ENCODE measurements at places on chromosomes 11 and 22.

DNA sequence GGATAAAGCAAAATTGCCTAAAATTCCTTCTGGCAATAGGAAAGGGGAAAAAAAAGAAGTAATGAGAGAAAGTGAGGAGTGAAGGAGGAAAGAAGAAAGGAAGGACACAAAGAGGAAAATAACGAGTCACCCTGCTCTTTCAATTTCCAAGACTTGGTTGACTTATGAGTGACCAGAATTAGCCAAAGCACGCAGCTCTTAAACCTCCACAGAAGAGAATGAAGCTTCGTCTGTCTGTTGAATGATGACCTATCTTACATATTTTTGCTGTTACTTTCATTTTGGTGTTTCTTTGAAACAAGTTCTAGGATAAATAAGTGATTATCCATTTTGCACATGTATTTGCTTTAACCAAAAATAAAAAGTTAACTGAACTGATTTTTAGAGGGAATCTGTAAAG is 728 bp downstream of the MMP27 start:
- no peak for DNase-seq

DNA sequence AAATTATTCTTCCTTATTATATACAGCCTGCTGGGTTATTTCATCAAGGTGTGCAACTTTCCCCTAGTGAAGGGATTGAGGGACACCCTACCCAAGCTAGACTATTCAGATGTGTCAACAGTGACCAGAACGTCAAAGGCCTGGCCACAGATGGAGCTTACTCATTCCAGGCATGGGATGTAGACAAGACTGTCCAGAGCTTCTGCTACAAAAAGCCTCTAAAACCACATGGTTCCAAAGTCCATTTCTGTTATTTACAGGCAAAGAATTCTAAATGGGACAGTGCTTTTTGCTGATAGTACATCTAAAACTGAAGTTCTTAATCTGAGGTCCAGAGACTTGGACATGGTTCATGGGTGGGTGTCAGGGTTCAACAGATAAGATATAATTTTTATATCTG is 9.7 kb upstream of the SMCO4 start:
- DNase-seq, result no peak

GRCh38 chr11:78787696-78788095 is 213.0 kb upstream of the NARS2 start:
- DNase-seq, result no peak

DNA sequence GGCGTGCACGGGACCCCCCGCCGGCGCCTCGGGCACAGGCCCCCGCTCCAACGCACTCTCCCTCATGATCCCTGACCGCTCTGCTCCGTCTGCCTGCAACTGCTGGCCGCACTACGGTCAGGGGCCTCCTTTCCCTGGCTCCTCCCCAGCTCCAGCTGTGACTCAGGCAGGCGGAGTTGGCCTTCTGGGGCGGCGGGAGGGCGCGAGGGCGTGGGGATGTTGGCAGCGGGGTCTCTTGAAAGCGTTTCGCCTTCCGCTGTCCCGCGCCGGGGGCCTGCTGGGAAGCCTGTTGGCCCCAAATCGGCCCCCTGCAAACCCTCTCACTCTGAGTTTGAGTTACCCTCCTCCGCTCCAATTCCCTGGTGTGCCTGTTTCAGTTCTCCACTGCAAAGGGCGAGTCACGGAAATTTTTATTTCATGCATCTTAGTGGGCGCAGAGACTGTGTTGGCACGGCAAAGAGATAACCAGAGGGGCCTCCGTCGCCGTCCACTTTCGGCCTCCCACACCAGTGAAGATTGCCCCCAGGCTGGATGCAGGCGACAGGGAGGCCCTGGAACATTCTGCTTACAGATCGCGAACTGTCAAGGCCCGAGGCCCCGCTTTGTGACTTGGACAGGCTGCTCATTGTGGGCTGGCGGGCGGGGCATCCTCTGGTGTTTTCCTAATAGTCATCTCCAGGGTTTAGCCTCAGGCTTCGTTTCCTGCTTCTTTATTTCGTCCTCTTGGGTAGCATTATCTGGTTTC is at the start of gene CAVIN3:
Gene CAVIN3 (minus strand): TSS at position 91 of the 745 bp plus-strand sequence. CDS start 25 bp downstream, at position 66.
- DNase-seq, result peak; percentile 26

DNA sequence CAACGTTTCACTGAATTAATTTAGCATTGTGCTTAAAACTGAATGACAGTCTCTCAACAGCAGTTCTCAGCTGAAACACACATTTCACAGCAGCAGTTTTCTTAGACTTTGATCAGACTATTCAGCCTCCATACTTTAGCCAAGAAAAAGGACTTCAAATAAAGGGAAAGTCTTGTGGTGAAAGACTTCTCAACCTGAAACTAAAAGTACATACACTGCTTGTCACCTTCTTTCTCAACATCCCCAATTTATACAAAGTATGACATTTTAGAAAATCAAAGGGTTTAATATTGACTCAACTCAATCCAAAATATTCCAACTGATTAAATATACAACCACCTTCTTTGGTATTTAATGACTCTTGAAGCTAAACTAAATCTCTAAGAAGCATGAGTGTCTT is 419.0 kb downstream of the LRRC4C start:
- DNase-seq, result no peak

GRCh38 chr22:32142600-32142999 is 16.5 kb downstream of the C22orf42 start:
- DNase-seq, result no peak

DNA sequence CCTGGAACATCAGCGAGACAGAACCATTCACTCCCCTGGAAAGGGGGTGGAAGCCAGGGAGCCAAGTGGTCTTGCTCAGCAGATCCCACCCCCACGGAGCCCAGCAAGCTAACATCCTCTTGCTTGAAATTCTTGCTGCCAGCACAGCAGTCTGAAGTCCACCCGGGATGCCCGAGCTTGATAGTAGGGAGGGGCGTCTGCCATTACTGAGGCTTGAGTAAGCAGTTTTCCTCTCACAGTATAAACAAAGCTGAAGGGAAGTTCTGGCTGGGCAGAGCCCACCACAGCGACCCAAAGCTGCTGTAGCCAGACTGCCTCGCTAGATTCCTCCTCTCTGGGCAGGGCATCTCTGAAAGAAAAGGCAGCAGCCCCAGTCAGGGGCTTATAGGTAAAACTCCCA is 764.8 kb upstream of the LUZP2 start:
- DNase-seq, result no peak

DNA sequence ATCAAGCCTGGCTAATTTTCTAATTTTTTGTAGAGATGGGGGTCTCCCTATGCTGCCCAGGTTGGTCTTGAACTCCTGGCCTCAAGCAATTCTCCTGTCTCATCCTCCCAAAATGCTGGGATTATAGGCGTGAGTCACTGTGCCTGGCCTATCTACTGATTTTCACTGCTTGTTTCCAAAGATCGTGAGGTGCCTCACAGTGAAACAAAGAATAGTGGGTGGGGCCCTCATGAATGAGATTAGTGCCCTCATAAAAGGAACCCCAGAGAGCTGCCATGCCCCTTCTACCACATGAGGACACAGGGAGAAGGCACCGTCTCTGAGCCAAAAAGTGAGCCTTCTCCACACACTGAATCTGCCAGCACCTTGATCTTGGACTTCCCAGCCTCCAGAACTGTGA is 23.5 kb downstream of the TMEM184B start:
- DNase-seq, result no peak
